ENCODE measurements at places on chromosomes 13 and 19. TPM values are rescaled to one million over a fixed set of nuclear protein-coding genes. Genes with fewer than 3 reads are reported as not detected.
A peak's percentile ranks its signal among the peaks of the same experiment; 100 is the strongest.

GRCh38 chr13:109968876-109969577, 182.6 kb upstream of the IRS2 start:
- DNase-seq, result no peak

Gene POU2F2
- 0.83 TPM for total RNA-seq

- DNase-seq, result no peak
These were observed 263.6 kb upstream of the GPC6 start for GRCh38 chr13:92963029-92963428.

DNA sequence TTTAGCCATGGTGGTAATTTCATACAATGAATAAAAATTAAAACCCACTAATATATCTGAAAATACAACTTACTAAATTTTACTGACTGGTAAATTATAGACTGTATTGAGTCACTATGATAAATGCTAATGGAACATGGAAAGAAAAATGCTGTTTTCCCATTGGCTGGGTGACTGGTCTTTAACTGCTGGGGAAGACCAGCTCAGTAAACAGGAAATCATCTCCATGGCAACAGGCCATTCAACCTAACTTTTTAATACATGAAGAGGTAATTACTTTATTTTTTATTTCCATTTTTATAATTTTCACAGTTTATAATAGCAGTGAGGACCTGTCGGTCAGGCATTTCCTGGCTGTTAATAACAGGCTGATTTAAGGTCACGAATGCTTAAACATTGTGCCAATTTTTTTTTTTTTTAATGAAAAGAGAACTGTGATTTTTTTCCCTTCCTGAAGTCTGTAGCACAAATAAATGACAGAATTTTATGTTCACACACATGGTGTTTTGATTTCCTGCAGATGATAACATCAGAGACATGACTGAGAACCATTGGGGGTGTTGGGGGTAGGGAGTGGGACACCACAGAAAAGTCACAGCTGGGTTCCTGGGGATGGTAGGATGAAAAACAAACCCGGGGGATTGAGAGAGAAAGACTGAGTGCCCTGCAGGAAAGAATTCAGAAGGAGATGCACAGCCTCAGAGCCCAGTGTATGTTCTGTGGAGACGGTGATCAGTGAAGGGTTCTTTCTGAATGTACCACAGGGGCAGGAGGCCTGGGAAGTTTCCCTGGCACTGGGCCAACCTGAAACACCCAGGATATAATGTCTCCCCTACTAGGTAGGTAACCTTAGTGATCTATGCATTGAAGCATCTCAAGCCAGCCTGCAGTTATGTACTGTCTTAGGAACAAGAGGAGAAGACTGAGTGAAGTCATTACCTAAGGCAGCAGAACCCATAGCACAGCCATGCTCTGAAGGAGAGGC, 297.1 kb downstream of the COG6 start:
- no peak for DNase-seq

Gene NLRP5
- not detected for total RNA-seq

Gene MADCAM1
- total RNA-seq, result 0.53 TPM

- no peak for DNase-seq
These were observed 21.7 kb downstream of the ZNF507 start for GRCh38 chr19:32367063-32367462.

Gene FZR1
- total RNA-seq, result 27.4 TPM

Gene IGFL1
- total RNA-seq, result not detected

DNA sequence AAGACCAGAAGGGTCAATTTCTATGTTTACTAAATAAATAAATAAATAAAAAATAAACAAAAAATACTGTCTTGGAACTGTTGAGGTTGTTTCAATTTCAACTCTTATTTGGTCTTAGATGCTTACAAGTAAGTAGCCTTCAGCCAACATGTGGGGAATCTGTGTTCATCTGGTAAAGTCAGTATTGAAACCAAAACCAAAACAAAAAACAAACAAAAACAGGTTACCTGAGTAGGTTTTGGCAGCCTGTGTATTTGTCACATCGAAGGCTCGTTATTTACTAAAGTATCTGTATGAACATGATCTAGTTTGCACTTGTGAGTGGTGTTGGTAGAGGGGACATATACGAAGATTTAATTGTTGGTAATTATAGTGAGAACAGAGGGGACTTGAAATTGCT, 471.5 kb downstream of the SLITRK5 start:
- no peak for DNase-seq

GRCh38 chr19:54434873-54435214, 14.2 kb upstream of the LENG8 start:
- DNase-seq, result no peak

- DNase-seq, result no peak
These were observed 136.7 kb upstream of the TMTC4 start for GRCh38 chr13:100811024-100811865.

DNA sequence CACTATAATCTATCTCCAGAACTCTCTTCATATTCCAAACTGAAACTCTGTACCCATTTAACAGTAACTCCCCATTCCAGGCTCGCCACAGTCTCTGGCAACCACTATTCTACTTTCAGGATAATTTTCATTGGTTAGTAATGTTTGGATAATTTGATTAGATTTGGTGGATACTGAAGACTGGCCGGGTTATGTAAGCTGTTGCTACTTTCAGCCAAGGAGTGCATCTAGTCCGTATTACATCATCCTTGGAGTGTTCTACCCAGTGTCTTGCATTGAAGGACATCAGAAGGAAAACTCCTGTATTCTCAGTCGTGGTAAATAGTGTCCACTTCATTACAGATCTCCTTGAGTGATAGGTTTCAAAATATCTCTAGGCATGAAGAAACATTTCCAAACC, 60.5 kb downstream of the PCCA start:
- no peak for DNase-seq

DNA sequence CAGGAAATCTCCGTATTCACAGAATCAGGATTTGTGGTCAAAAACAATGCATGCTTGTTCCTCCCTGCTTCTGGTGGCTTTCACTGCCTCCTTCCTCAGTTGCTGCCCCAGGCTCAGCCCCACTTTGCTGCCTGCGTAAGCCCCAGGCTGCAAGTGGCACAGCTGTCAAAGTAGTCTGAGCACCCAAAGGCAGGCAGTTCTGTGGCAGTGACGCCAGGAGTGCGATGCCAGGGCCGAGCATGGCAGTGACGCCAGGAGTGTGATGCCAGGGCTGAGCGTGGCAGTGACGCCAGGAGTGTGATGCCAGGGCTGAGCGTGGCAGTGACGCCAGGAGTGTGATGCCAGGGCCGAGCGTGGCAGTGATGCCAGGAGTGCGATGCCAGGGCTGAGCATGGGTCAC, 77.3 kb upstream of the GPR183 start:
- DNase-seq, result no peak

Gene UQCR11
- total RNA-seq, result 220 TPM

Gene MAG
- 0.81 TPM for total RNA-seq

Gene FPR3
- 1.6 TPM for total RNA-seq

- no peak for DNase-seq
These were observed 6.1 kb downstream of the FLT3 start for GRCh38 chr13:28094306-28094705.

DNA sequence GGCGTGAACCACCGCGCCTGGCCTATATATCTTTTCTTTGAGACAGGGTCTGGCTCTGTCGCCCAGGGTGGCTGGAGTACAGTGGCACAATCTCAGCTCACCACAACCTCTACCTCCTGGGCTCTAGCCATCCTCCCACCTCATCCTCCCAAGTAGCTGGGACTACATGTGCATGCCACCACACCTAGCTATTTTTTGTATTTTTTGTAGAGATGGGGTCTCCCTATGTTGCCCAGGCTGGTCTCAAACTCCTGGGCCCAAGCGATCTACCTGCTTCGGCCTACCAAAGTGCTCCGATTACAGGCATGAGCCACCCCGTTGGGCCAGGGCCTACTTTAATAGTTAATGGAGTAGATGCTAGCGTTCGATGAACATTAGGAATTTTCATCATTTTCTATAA, 3.4 kb downstream of the TNPO2 start:
- no peak for DNase-seq

Gene IPO5
- total RNA-seq, result 44.8 TPM

DNA sequence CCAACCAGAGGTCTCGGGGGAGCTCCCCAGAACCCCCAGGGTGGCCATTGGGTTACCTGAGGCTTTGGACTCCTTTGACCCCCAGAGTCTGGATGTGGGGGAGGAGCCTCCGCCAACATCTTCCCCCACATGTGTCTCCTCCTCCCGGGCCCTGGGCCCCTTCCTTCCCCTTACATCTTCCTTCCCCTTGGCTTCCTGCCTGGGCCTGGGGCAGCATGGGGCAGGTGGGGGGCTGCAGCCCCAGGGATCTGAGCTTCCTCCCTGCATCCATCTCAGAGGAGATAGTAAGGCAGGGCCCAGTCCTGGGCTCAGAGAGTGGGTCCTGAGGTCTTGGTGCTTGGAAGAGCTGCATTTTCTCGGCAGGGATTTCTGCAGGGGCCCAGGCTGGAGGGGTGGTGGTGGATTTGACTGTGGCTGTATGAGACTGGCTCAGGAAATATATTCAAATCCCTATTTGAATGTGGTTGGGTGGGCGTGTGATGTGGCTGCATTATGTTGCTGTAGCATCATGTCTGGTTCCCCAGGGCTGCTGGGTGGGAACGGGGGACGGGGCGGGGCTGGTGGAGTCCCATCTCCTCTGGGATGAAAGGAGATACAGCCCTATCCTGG, 919 bp downstream of the VAV1 start:
- DNase-seq, result no peak

Gene SLC5A5
- total RNA-seq, result not detected

GRCh38 chr13:25172303-25172630, 179 bp upstream of the AMER2 start:
- DNase-seq, result no peak

- no peak for DNase-seq
These were observed 55.2 kb downstream of the SLC7A1 start for GRCh38 chr13:29540334-29540733.

Gene TEX29
- total RNA-seq, result 0.53 TPM

DNA sequence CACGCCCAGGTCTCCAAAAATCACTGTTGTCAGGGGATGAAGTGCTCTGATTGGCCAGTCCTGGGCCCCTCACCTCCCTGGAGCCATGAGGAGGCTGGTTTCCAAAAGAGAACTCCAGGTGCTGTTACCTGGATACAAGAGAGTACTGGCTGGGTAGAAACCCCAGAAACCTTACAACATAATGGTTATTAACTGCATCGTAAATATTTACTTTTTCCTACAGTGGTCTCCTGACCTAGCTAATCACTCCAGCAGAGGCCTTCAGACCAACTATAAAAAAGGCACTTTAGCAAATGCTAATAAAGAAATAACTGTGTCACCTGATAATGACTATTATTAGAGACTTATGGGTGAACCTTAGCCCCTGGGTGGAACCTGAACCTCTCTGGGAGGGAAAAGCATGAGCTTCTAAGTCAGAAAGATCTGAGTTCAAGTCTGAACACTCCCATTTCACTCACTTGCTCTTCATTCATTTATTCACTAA, 1.5 kb upstream of the IGSF23 start:
- no peak for DNase-seq

- DNase-seq, result no peak
These were observed 549.3 kb downstream of the LIG4 start for GRCh38 chr13:107665926-107666458.

DNA sequence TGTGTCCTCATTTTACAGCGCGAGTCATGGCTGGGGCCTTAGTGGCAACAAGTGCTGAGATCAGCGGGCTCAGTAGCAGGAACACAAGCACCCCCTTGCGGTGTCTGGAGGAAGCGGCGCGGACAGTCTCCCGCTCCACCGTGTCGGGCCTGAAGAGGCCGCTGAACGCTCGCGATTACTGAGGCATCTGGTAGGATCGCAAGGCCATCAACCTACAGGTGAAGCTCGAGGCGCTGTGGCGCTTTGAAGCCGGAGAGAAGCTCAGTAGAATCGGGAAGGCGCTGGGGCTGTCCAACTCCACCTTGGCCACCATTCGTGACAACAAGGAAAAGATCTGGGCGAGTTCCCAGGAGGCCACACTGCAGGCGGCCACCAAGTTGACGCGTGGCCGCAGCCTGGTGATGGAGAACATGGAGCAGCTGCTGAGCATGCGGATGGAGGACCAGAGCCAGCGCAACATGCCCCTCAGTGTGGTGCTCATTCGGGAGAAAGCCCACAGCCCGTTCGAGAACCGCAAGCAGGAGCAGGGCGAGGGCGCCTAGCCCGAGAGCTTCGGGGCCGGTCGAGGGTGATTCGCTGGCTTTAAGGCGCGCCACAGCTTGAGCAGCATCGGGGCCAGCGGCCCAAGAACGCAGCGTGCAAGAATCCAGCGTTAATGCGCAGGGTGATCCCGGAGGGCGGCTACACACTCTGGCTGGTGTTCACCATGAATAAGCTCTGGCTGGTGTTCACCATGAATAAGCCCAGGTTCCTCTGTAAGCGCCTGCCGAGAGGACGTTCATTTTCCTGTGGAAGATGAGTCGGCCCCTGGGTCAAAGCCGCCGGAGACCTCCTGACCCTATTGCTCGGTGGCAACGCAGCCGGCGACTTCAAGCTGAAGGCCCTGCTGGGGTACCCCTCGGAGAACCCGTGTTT, 8.3 kb upstream of the MZF1 start:
- DNase-seq, result peak; percentile 67

Gene HNRNPUL1
- 62.4 TPM for total RNA-seq

GRCh38 chr13:97257228-97257755, 35.2 kb downstream of the MBNL2 start:
- DNase-seq, result no peak

Gene NCAN
- 0.20 TPM for total RNA-seq

DNA sequence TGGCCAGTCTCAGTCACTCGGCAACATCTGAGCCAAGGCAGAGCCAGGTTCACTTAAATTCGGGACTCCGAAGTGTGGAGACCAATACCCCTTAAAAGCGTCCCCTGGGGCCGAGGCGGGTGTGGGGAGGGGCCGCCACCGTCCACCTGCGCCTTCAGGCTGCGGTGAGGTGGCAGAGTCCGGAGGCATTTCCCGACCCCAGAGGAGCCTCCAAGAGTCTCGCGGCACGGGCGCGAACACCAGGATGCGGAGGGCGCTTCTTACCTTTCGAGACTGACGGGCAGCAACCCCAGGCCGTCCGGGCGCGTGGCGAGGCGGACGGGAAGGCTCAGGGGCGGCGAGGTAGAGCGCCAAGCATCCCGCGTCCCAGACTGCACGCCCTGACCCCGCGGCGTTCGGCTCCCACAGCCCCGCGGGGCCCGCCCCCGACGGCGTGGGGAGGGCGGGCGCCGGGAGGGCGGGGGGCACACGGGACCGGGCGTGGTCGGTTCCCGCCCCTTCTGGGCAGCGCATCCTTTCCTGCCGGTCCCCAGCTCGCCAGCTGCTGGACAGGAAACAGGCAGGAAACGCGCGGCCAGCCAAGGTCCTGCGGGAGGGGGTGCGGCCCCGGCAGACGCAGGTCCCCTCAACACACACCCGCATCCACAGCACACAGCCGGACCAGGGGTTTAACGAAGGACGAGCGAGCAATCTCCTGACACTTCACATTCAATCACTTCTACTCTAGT, at the start of gene THSD1:
Gene THSD1 (minus strand): TSS at position 406 of the 728 bp plus-strand sequence. CDS start 3,572 bp downstream, outside the sequence.
- peak; percentile 72 for DNase-seq

Gene MBD3L2
- total RNA-seq, result not detected

Gene TMEM150B
- 1.2 TPM for total RNA-seq

GRCh38 chr19:58575183-58576041, 2.3 kb upstream of the MZF1 start:
- peak; percentile 92 for DNase-seq

Gene ZNF443
- 2.4 TPM for total RNA-seq

- DNase-seq, result peak; percentile 35
These were observed 3.0 kb upstream of the SLC6A16 start for GRCh38 chr19:49327878-49328544.

Gene KIR2DL3
- not detected for total RNA-seq

GRCh38 chr13:75360170-75360569, 121.8 kb downstream of the TBC1D4 start:
- DNase-seq, result no peak

GRCh38 chr19:6736169-6736916, 1.0 kb downstream of the GPR108 start:
- DNase-seq, result peak; percentile 79

GRCh38 chr13:38167164-38167822, 182.4 kb upstream of the UFM1 start:
- no peak for DNase-seq

Gene KIR2DL1
- total RNA-seq, result not detected

All from left lobe of liver (tissue), 2 donors.